Osteocyte (in vitro differentiated cells): ENCODE measurements at places on chromosomes 6 and 20. TPM values are rescaled to one million over a fixed set of nuclear protein-coding genes. Genes with fewer than 3 reads are reported as not detected.

The ARMH2 gene
- not detected in 2 replicates for total RNA-seq

The CALHM6 gene
- 0.94 and 1.3 TPM in 2 replicates for total RNA-seq

GRCh38 chr6:3165631-3166534 lies 8.5 kb upstream of the TUBB2A start:
- no peak overlapping the region for H3K27ac ChIP-seq
- no peaks in the 10 kb centered on the region for H3K27me3 ChIP-seq
- H3K36me3 ChIP-seq, result no peaks in the 10 kb centered on the region
- H3K4me3 ChIP-seq, result no peak overlapping the region

- H3K36me3 ChIP-seq, result no peaks in the 10 kb centered on the region
- no peak overlapping the region for H3K4me3 ChIP-seq
- H3K4me1 ChIP-seq, result peaks cover 17% of the 10 kb centered on the region
These were observed 304.3 kb upstream of the SUPT3H start for GRCh38 chr6:45681860-45682511.

GRCh38 chr6:157020398-157020797 lies 243.2 kb downstream of the ARID1B start:
- H3K4me1 ChIP-seq, result peaks cover 33% of the 10 kb centered on the region
- H3K4me3 ChIP-seq, result peak overlapping the region; percentile 89
- no peak for DNase-seq
- no peaks in the 10 kb centered on the region for H3K27me3 ChIP-seq

DNA sequence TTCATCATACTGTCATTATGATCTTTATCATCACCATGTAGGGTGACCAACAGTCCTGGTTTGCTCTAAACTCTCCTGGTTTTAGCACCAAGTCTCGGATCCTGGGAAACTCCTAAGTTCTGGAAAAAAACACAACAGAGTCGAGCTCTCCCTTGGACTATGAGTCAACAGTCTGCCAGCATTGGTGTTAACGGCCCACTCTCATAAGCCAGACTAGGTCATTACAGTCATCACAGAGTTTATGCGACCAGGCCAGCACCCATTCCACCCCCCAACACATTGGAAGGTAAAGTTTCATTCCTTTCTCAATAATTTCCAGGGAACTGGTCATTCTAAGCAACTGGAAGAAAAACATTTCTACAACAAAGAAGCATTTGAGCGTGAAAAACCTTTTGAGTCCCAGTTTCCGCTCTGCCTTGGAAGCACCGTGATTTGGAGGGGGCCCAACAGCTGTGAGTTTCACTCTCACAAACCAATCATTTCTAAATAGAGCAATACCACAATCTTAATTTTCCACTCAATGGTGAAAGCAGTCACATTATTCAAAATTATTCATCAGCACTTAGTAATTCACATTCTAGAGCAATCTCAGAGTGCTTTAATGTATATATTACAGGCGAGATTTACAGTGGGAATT lies 445.0 kb downstream of the CDH26 start:
- no peaks in the 10 kb centered on the region for H3K4me1 ChIP-seq
- no peak overlapping the region for H3K27ac ChIP-seq
- H3K4me3 ChIP-seq, result no peak overlapping the region
- DNase-seq, result no peak

- peaks cover 2% of the 10 kb centered on the region for H3K4me1 ChIP-seq
- no peak for DNase-seq
- H3K4me3 ChIP-seq, result no peak overlapping the region
- H3K36me3 ChIP-seq, result no peaks in the 10 kb centered on the region
- peaks cover 2% of the 10 kb centered on the region for H3K27me3 ChIP-seq
These were observed 23.0 kb upstream of the CD24 start for GRCh38 chr6:106997392-106998158.
